Activated CD4-positive, alpha-beta T cell treated with anti-CD3 and anti-CD28 coated beads, Interleukin-2, amount 50 U/mL, for 4 hours (primary cell): ENCODE measurements at places on chromosomes 12 and 14.

DNA sequence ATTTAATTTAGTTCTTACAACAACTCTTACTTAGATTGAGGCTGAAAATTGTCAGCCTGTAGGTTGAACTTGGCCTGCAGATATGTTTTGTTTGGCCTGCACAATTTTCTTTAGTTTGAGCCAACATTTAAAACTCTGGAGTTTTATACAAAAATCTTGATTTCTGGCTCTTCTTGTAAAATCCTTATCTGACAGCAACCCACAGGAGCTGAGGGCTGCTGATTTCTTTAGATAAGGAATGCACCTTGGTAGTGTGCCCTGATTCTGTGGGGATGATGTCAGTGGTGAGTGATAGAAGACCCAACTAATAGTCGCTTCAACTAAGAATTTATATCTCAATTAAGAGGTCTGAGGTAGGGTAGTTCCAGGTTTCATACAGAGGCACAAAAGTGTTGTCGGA is 49.5 kb downstream of the SOCS2 start:
- no peak for DNase-seq

GRCh38 chr12:81859521-81859920 is 100.4 kb upstream of the PPFIA2 start:
- no peak for DNase-seq

- no peak for DNase-seq
These were observed 339.7 kb downstream of the PRKD1 start for GRCh38 chr14:29587761-29588470.

GRCh38 chr12:25423355-25424050 is 129.6 kb downstream of the LMNTD1 start:
- DNase-seq, result no peak

GRCh38 chr12:131202592-131203378 is 249.1 kb downstream of the ADGRD1 start:
- no peak for DNase-seq

GRCh38 chr12:29343022-29343799 is 37.8 kb downstream of the ERGIC2 start:
- DNase-seq, result no peak

GRCh38 chr14:79165471-79166090 is 995.4 kb downstream of the NRXN3 start:
- DNase-seq, result no peak

- DNase-seq, result no peak
These were observed 219.2 kb downstream of the FSCB start for GRCh38 chr14:44287858-44288257.

DNA sequence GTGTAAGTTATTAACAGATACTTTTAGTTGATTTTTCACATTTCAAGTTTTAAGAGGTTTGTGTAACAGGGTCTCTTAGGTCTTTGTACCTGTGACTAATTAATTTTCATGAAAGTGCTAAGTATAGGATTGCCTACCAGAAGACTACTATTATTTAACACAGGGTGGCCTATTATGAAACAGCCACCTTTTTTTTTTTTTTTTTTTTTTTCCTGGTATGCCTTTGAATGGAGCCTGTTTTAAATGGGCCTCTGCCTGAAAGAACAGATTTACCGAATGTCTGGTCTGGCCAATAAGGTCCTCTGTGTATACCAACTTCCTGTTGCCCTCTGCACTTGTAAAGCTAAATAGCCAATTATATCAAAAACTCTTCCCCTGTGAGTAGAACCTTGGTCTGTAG is 62.5 kb downstream of the SLC38A6 start:
- no peak for DNase-seq

DNA sequence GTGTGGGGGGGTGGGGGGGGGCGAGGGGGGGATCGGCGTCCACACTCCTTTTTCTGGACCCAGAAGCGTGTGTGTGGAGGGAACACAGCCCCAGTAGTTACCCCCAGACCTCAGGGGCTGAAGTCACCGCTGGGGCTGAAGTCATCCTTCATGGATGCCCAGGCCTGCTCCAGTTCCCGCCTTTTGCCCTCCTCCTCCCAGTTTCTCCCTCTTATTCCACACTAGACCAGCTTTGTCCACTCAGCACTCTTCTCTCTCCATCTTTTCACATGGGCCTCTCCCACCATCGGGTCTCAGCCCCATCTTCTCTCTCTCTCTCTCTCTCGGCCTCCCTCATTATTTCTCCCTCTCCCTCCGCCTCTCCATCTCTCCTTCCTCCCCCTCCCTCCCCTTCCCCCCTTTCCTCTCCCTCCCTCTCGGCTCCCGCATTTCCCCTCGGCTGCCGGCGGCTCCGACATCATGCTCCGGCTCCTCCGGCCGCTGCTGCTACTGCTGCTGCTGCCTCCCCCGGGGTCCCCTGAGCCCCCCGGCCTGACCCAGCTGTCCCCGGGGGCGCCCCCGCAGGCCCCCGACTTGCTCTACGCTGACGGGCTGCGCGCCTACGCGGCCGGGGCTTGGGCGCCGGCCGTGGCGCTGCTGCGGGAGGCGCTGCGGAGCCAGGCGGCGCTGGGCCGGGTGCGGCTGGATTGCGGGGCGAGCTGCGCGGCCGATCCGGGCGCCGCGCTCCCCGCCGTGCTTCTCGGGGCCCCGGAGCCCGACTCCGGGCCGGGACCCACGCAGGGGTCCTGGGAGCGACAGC is at the start of gene P3H3:
Gene P3H3, plus strand, starts transcription at position 426 of the 799 bp plus-strand sequence. Its CDS starts 34 bp downstream, at position 460.
- no peak for DNase-seq

DNA sequence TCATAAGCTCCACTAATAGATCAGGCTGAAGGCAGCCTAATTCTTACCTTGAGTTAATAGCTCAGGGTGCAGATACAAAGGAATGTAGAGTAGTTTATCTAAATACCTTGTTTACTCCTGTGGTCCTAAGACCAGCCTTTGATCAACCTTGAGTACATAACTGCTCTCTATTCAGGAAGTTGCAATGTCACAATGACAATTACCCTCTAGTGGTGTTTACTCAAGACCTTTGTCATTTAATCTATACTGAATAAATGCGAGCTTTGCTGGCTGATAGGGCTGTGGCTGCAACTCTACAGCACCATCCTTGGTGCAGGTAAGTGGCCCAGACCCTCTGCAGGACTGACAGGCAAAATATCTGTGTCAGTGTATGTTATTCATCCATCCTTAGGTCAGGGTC is 282.7 kb downstream of the ATXN7L3B start:
- DNase-seq, result no peak

GRCh38 chr12:132319991-132320570 is 9.3 kb downstream of the GALNT9 start:
- DNase-seq, result no peak

GRCh38 chr12:32115404-32116104 is 8.9 kb downstream of the BICD1 start:
- DNase-seq, result no peak

- DNase-seq, result no peak
These were observed 282.3 kb upstream of the DIO2 start for GRCh38 chr14:80493620-80494019.

GRCh38 chr14:102671410-102671809 is 79.0 kb downstream of the RCOR1 start:
- no peak for DNase-seq

DNA sequence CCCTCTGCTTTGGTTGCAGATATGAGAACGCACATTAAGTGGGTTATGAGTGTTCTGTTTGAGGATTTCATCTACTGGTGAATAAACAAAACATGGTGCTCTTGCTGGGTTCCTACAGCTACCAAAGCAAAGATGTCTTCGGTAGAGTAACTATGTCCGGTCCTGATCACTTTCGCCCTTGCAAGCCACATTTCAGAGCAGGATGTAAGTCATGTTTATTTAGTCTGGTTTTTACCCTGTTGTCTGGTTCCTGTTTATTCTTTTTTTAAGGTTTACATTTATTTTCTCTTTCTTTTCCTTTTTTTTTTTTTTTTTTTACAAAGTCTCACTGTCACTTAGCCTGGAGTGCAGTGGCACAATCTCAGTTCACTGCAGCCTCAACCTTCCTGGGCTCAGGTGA is 99.2 kb downstream of the VEZT start:
- no peak for DNase-seq

GRCh38 chr14:100325231-100325632 is 2.1 kb downstream of the SLC25A47 start:
- DNase-seq, result no peak

- peak; percentile 53 for DNase-seq
These were observed 17.1 kb downstream of the SLC11A2 start for GRCh38 chr12:51009056-51009440.

DNA sequence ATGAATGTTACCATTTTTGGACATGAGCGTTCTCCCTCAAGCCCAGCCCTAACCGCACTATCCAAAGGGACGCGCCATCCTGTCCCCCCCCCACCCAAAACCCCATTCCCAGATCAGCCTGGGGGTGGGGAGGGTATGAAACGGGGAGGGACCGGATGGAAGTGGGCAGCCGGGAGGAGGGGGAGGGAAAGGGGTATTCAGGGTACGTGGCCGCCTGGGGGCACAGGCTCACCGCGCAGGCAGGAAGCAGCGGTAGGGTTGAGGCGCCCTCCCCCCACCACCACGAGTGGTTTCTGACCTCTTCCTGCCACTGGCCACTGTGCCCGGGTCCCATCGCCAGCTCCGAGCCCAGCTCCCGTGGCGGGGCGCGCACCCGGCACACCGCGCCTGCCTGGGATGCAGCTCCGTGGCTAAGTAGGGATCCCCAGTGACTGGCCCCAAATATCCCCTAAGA is 1.4 kb downstream of the ACTN1 start:
- DNase-seq, result no peak

DNA sequence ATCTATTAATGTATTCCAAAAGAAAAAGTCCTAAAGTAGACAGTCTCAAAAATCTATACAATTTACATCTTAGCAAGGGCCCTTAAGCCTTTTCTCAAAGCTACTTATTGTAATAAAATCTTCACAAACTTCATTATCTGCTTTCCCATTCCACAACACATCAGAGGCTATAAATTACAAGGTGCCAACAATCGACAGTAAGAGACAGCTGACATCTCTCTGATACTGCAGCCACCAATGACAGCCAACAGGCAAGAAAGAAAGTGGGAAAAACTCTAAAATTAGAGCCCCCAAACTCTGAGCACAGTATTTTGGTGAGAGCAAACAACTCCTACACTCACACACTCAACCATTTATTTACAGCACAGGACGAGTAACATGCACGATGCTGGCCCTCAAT is 2.2 kb downstream of the ANGEL1 start:
- DNase-seq, result no peak

GRCh38 chr14:102370305-102370809 is 7.6 kb downstream of the TECPR2 start:
- DNase-seq, result no peak

- no peak for DNase-seq
These were observed 154.9 kb upstream of the CCND2 start for GRCh38 chr12:4118601-4119156.

DNA sequence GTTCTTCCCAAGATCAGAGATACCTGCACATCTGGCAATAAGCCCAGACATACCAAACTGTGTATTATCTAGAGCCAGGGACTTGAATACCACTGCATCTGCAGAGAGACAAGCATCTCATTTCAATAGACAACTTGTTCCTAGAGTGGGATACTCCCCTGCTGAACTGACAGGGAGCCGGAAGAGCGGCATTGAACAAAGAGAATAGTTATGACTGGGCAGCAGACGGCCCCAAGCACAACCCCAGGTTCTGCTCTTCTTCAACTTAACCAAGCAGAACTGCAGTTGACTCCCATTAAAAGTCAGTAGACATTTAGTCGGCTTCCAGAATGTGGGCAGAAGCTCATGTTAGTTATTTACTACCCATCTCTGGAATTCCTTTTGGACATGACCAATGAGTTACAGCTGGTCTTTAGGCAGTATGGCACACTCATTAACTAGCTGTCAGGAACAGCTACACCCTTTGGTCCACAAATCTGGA is 112.9 kb downstream of the HMGA2 start:
- DNase-seq, result no peak

DNA sequence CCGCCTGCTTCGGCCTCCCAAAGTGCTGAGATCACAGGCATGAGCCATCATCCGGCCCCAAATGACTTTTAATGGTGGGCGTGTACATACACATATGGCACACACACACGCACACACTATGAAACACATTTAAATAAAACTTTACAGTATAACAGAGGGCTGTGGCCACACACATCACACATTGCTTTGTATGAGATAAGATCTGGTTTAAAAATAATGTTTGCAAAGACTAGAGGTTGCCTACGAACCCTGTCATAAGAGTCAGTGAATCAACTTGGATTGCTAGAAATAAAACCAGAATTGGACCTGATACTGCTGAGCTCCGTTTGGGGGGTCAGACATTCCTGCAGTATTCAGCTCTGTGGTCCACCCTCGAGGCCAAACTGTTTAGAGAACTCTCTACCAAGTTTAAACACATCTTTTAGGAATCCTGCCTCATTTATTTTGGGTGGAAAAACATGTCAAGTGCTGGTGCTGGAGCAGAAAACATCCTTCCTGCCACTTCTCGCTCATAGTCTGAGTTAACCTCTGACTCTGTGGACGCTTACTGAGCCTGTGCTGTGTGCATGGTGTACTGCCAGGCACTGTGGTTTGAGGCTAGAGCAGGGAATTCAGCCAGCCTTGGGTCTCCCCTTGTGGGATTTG is 47.8 kb upstream of the EML1 start:
- DNase-seq, result no peak

GRCh38 chr12:56490360-56490759 is 2.4 kb upstream of the GLS2 start:
- DNase-seq, result no peak

DNA sequence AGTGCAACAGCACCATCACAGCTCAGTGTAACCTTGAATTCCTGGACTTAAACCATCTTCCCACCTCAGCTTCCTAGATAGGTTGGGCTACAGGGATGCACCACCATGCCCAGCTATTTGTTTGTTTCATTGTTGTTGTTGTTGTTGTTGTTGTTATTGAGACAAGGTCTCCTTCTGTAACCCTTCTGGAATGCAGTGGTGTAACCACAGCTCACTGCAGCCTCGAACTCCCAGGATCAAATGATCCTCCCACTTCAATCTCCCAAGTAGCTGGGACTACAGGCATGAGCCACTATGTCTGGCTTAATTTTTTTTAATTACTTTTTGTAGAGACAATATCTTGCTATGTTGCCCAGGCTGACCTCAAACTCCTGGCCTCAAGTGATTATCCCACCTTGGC is 1.2 kb upstream of the NEMP1 start:
- no peak for DNase-seq

- no peak for DNase-seq
These were observed 1.0 kb downstream of the RTL1 start for GRCh38 chr14:100902295-100903133.

DNA sequence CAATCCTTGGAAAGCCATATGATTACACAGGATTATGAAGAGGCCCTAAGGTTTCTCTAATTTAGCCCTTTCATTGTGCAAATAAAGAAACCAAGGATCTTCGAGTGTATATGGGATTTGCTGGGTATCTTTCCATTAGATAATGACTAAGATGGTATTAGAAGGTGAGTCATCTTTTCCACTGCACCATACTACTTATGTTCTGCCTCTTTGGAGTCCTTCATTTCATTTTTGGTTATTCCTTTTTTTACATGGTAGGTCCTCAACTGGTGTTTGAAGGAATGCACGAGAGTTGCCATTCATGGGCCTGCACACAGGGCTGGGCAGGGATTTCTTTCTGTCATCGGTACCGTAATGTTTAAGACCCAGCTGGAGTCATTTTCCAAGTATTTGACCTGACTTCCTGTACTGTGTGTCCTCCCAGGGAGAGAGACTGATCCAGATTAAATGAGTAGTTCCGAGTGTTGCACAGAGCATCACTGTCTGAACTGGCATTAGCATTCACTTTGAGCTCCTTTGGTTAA is 85.7 kb downstream of the BORCS5 start:
- DNase-seq, result no peak

GRCh38 chr14:73261075-73261474 is 23.8 kb downstream of the PAPLN start:
- no peak for DNase-seq

- DNase-seq, result no peak
These were observed 6.7 kb upstream of the SLC41A2 start for GRCh38 chr12:104964856-104965205.

- peak; percentile 49 for DNase-seq
These were observed 30.3 kb downstream of the CD9 start for GRCh38 chr12:6230321-6231110.
